ENCODE measurements at places on chromosomes 1 and 21.

- no peak for DNase-seq
Measured at GRCh38 chr1:43986712-43987111, 4.7 kb upstream of the CCDC24 start.

GRCh38 chr1:234040446-234041317 is 136.2 kb downstream of the SLC35F3 start:
- DNase-seq, result no peak

DNA sequence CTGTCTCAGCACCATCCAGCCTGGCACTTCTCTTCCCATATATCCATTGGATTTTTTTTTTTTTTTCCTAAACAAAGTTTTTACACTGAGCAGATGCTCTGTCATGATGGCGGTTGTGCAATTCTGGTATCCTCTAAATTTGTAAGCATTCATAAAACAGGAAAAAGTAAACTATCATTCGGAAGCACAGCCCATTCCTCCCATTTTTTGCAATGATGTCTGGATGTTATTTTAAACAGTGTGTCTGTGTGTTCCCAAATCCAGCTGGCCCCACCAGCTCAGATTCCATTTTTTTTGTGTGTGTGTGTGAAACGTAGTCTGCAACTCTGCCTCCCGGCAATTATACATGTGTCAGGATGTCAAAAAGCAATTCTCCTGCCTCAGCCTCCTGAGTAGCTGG is 33.5 kb downstream of the PDPN start:
- no peak for DNase-seq

- no peak for DNase-seq
Measured at GRCh38 chr21:34274001-34274400, 89.8 kb upstream of the KCNE2 start.

GRCh38 chr1:66778969-66779368 is 22.1 kb downstream of the INSL5 start:
- DNase-seq, result no peak

GRCh38 chr1:48038270-48038767 is 41.1 kb upstream of the TRABD2B start:
- no peak for DNase-seq

GRCh38 chr1:199742547-199742946 is 285.0 kb upstream of the NR5A2 start:
- no peak for DNase-seq

DNA sequence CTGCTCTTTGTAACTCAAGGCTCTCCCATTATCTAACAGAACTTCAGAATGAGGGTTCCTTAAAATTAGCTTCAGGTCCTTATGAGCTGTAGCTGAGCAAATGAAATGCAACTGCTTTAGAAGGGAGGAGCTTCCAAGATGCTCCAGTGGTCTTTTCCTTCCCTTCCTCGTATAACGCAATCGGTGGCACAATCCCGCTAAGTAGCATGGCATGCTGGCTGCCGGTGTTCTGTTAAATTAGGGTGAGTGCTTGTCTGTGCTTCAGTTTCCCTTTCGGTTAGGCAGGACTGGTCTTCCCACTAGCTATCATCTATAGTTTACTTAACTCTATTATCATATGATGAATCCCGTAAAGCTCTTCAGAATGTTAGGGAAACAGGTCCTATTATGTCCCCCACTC is 917 bp downstream of the KIAA0040 start:
- DNase-seq, result no peak

DNA sequence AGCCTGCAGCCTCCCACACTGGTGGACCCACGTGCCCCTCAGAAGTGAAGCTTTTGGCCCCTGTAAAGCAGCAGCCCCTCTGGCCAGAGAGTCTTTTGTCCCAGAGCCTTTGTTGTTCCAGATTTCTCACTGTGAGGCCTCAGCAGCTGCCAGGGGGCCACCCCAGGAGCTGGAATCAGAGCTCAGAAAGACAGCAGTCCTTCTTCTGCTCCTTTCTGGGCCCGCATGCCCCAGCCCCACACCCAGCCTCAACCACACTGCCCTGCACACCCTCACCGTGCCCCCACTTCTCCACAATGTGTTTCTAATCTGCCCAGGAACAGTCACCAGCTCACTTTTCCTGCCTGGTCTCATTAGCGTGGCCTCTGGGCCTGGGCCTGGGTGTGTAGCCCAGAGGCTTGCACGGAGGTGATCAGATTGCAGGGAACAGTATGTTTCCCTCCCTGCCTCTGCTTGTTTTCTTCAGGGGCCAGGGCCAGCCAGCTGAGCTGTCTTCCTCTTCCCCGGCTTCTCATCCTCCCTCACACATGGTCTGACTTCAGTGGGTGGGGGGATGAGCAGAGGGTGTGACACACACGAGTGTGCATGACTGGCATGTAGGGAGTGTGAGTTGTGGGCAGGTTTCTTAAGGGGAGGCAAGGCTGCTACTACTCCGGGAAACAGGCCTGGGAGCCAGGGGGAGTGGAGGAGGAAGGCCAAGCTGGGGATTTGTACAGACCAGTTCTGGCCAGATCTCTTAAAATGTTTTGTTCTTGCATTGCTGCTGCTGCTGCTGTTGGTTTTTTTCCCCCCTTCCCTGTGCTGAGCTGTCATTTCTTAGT is 82.5 kb upstream of the ZNF648 start:
- DNase-seq, result no peak

GRCh38 chr1:153592748-153593147 is 20.2 kb downstream of the S100A16 start:
- no peak for DNase-seq

DNA sequence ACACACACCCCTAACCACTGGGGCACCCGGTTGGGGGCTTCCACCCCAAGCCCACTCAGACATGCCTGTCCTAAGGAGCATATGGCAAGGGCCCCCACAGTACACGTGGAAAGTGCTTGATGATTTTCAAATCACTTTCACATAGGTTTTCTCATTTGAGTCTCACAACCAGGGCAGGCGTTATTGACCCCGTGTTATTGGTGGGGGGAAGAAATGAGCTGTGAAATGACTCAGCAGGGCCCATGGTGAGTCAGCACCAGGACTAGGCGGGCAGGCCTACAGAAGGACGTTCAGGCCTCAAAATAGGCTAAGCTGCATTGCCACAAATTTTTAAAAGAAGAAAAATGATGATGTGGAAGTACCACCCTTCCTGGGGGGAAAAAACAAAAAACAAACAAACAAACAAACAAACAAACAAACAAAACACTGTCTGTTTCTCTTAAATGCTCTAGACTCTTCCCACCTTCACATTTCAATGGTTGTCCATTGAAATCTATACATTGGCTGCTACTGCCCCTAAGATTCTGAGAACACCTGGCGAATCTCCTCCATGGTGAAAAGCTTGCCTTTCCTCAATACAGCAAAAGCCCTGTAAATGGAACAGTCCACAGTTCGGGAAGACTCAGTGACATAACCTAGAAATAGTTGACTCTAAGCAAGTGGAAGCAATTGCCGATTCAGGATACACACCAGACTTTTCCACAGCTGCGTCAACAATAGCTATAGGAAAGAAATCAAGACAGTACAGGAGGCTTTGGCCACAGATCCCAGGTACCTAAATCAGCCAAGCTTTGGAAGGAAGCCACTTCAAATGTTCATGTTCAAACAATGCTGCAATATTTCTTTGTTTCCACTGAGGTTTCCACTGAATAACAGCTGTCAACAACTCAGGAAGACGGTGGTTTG is 234.7 kb downstream of the TOMM20 start:
- DNase-seq, result no peak

DNA sequence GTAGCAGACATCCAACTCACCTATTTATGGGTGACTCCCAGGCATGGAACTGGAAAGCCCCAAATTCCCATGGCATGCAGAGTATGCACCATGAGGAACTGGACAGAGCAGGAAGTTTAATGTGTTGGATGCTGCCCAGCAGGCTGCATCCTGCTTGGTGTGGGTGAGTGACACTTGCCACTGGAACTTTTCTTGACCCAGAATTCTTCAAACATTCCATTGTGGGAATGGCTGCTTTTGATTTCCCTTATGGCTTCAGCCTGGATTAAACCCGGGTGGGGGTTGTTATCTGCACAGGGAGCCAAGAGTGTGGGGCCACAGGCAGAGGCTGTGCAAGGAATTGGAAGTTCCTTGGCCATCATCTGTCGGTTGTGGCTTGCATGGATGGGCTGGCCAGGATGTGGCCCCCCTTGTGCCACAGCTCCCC is 26.9 kb upstream of the BACE2 start:
- no peak for DNase-seq

- no peak for DNase-seq
Measured at GRCh38 chr1:50724626-50725286, 235.3 kb downstream of the FAF1 start.

DNA sequence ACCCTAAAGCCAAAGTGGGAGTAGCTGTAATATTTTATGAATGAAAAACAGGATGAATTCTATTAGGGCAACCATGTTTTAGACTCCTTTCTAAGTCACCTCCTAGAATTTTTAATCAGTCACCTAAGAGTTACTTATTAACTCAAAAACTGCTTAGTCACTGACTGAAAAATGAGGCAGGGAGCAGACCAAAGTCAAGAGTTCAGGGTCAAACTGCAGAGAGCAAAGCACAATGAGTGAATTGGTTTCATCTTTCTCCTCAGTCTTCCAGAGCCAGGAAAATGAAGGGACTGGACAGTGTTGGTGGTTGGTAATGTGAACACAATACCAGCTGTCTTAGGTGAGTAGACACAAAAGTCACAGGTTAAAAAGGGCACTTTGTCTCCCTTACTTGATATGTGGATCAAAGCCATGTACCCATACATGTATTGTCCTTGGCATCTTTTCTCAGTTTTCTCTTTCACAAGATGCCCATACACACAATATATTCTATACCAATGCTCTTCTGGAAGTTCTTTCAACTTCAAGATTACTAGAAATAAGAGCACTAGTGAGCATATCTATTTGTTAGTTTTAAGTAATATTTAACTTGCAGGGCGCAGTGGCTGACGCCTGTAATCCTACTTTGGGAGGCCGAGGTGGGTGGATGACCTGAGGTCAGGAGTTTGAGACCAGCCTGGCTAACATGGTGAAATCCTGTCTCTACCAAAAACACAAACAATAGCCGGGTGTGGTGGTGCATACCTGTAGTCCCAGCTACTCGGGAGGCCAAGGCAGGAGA is 42.2 kb downstream of the ATP1B1 start:
- DNase-seq, result no peak

GRCh38 chr1:21332554-21333311 is 42.5 kb upstream of the ECE1 start:
- no peak for DNase-seq

- DNase-seq, result no peak
Measured at GRCh38 chr1:221164951-221165838, 286.0 kb downstream of the HLX start.

- DNase-seq, result no peak
Measured at GRCh38 chr1:207925210-207925609, 14.3 kb upstream of the CD34 start.

DNA sequence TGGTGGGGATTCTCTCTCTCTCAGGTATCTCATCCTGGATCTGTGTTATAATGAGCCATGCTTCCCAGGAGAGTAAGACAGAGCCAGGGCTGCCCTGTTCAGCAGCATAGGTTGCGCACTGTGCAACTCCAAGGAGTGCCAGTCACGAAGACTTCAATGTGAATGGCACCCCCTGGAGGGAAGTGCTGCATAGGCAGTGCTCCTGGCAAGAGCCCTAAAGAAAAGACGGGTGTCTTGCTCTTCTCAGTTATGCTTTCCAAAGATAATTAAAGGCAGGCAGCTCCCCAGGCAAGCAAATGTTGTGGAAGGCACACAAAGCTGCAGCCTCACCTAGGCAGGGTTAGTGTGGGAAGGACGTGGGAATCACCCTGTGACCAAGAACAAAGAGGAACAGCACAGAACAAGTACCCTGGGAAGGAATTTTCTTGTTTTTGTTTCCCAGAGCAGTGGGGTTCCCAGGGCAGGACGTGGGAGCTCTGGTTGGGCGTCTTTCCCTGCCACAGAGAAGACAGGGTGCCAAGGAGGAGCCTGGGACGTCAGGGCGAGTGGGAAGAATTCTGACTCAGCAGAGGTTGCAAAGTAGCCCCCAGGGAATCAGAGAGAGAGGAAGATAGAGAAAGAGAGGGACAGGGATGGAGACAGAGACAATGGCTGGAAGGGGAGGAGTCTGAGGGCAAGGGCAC is 120.9 kb downstream of the KCNN3 start:
- DNase-seq, result no peak

GRCh38 chr1:62175568-62176179 is 19.0 kb upstream of the L1TD1 start:
- peak; percentile 24 for DNase-seq

- no peak for DNase-seq
Measured at GRCh38 chr1:91611483-91611917, 110.8 kb downstream of the CDC7 start.

- no peak for DNase-seq
Measured at GRCh38 chr1:228373004-228373680, 33.5 kb downstream of the TRIM11 start.

GRCh38 chr1:3350506-3351261 is 103.8 kb upstream of the ARHGEF16 start:
- no peak for DNase-seq

DNA sequence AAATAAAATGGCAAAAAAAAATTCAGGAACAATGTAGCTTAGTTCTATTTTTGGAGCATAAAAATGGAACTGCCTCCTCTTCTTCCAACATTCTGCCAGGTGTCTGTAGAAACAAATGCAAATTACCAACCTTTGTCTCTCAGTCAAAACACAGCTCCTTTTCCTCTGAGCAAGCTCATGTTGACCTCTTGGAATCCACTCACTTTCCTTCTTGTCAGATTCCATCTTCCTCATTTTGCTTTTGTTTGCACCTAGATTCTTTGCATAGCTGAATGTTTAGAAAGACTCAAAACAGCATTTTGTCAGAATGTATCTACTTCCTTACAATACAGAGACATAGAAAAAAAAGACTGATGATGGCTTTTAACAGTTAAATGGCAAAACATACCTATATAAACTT is 178.2 kb downstream of the ADGRL2 start:
- no peak for DNase-seq

DNA sequence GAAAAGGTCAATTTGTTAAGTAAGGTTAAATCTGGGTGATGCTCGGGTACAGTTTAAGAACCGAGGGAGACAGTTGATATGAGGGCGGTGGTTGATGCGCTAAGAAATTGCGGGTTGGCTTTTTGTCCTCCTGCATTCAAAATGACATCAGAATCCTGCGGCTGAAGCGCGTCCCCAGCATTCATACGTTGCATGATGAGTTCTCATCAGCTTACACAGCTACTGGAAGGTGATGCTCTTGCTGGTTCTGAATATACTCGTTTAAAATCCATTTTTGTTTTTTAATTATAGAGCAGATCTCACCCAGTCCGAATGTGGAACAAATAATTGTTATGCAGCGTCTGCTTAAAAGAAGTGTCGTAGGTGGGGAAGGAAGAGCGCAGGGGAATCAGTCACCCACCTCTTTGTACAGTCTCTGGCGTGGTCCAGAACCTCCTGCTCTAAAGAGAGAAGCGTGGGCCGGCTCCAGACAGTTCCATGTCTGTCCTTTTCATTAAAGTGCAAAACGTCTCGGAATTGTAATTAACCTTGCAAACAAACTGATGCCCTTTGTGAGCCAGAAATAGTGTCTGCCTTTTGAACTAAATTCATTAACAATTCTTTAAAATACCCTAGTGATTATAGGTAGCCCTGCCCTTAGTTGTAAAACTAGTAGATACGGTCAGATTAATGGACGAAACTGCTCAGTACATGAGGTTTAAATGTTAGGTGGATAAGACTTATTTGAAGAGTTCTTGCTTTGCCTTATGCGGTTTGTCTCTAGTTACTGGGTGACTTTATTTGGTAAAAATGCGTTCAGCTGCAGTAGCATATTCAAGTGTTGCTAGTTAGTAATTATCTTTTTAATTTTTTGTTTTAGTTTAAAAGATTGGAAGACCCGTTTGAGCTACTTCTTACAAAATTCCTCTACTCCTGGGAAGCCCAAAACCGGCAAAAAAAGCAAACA is 741 bp downstream of the RGS2 start:
- DNase-seq, result peak; percentile 51

Measured in activated CD4-positive, alpha-beta T cell treated with anti-CD3 and anti-CD28 coated beads, Interleukin-2, amount 50 U/mL, for 1 hour (primary cell).